Bronchus fibroblast of lung (primary cell): ENCODE measurements at places on chromosomes 3 and 15. TPM values are rescaled to one million over a fixed set of nuclear protein-coding genes. Genes with fewer than 3 reads are reported as not detected.

SEMA3G gene
- total RNA-seq, result not detected in 2 replicates

MYL3 gene
- not detected in 2 replicates for total RNA-seq

PRR20G gene
- not detected in 2 replicates for total RNA-seq

RETNLB gene
- total RNA-seq, result not detected in 2 replicates

BTBD1 gene
- 73.6 and 78.0 TPM in 2 replicates for total RNA-seq

WDR53 gene
- 6.7 and 7.2 TPM in 2 replicates for total RNA-seq

STAB1 gene
- total RNA-seq, result 0.50 and 0.59 TPM in 2 replicates

DAZL gene
- total RNA-seq, result not detected in 2 replicates

QARS1 gene
- 364 and 369 TPM in 2 replicates for total RNA-seq

CD96 gene
- total RNA-seq, result not detected in 2 replicates

GOLGA6B gene
- total RNA-seq, result not detected in 2 replicates

CD47 gene
- 49.9 and 60.2 TPM in 2 replicates for total RNA-seq

SRGAP3 gene
- total RNA-seq, result 1.2 and 1.7 TPM in 2 replicates

CLRN1 gene
- total RNA-seq, result not detected in 2 replicates

MYRIP gene
- not detected in 2 replicates for total RNA-seq

PLSCR4 gene
- total RNA-seq, result 4.2 and 4.6 TPM in 2 replicates

SAMD7 gene
- total RNA-seq, result not detected in 2 replicates

TGM4 gene
- 0.15 and 0.17 TPM in 2 replicates for total RNA-seq

FEZF2 gene
- not detected in 2 replicates for total RNA-seq

GP5 gene
- total RNA-seq, result under 0.01 TPM in 1 of 2 replicates, not detected in the other

BFSP2 gene
- total RNA-seq, result not detected in 2 replicates

THOC7 gene
- total RNA-seq, result 54.9 and 62.9 TPM in 2 replicates

TRAT1 gene
- not detected in 2 replicates for total RNA-seq

HYAL1 gene
- total RNA-seq, result 3.1 and 3.4 TPM in 2 replicates

CHAC1 gene
- 73.6 and 79.5 TPM in 2 replicates for total RNA-seq

SYNPR gene
- total RNA-seq, result not detected in 2 replicates

ZPLD1 gene
- not detected in 2 replicates for total RNA-seq

LHFPL4 gene
- total RNA-seq, result not detected in 2 replicates

FANCD2OS gene
- not detected in 2 replicates for total RNA-seq

SLC38A3 gene
- total RNA-seq, result 0.30 TPM in 1 of 2 replicates, not detected in the other

WDR93 gene
- 0.15 TPM in 1 of 2 replicates, not detected in the other for total RNA-seq

GOLGA6D gene
- not detected in 2 replicates for total RNA-seq

FAM174B gene
- total RNA-seq, result 0.84 and 1.3 TPM in 2 replicates

SMAD6 gene
- 4.7 and 7.1 TPM in 2 replicates for total RNA-seq

CTXN2 gene
- total RNA-seq, result not detected in 2 replicates

ACAN gene
- under 0.01 and 0.17 TPM in 2 replicates for total RNA-seq

MST1R gene
- 0.45 and 0.50 TPM in 2 replicates for total RNA-seq

SLCO2A1 gene
- total RNA-seq, result 2.7 and 3.0 TPM in 2 replicates

LRTM1 gene
- not detected in 2 replicates for total RNA-seq

GABRR3 gene
- not detected in 2 replicates for total RNA-seq

BBS4 gene
- 11.9 and 25.0 TPM in 2 replicates for total RNA-seq

RYR3 gene
- not detected in 2 replicates for total RNA-seq

LRRC15 gene
- not detected in 2 replicates for total RNA-seq

SLC28A1 gene
- total RNA-seq, result not detected in 2 replicates

BOC gene
- 1.0 TPM in 2 replicates for total RNA-seq

PARP15 gene
- under 0.01 and 0.15 TPM in 2 replicates for total RNA-seq

ESYT3 gene
- total RNA-seq, result 0.17 TPM in 1 of 2 replicates, not detected in the other

FBXO40 gene
- total RNA-seq, result not detected in 2 replicates
